ENCODE measurements at places on chromosomes 3 and 15.

- peak; percentile 49 for DNase-seq
These were observed 421 bp downstream of the KLHL18 start for GRCh38 chr3:47283193-47283537.

DNA sequence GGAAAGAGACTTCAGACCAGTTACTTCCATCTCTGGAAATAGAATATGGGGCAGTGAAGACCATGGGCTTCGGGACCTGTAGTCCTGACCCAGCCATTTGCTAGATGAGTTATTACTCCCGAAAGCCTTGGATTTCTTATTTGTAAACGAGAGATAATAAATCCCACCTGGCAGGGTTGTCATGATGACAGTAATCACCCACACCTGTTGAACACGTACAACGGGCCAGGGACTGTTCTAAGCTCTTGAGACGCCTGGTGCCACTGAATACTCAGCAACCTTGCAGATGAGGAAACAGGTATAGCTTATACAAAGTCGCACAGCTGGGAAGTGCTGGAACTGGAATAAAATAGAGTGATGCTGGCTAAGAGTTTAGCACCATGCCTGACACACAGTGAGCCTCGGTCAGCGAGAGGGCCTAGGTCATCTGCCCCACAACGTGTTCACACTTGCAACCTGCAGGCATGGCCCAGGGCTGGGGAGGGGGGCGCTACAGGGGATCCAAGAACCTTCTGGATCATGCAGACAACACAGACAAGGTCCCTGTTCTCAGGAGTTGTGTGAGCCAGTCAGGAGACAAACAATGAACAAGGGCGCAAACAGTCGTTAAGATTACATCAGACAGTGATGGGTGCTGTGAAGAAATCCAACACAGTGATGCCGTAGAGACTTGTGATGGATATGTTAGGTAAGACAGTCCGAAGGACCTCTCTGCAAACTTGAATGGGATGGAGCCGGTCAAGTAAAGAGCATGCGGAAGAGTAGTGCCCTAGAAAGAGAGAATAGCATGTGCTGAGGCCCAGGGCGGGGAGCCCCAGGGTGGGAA lies 89.2 kb downstream of the CORO2B start:
- no peak for DNase-seq

DNA sequence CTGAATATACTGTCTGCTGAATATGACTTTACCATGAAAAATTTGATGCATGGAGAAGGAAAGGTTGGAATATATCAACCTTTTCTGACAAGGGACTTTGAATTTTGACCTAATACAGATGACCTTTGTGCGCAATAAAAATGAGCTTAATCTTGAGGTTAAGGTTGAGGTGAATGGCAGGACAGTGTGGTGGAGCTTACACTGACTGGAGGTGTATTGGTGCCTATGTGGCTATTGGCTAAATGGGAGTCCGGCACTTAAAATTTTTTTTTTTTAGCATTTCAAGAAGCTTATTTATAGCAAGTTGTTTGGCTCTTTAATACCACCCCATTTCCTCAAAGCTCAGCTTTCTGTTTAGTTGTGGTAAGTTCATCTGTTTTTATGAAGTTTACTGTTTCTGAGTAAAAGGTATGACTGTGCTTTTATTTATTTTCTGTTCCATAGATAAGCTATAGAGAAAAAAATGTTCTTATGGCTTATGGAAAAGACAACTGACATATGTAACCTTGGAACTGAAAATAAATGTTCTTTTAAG lies 15.2 kb downstream of the CDIN1 start:
- DNase-seq, result no peak

DNA sequence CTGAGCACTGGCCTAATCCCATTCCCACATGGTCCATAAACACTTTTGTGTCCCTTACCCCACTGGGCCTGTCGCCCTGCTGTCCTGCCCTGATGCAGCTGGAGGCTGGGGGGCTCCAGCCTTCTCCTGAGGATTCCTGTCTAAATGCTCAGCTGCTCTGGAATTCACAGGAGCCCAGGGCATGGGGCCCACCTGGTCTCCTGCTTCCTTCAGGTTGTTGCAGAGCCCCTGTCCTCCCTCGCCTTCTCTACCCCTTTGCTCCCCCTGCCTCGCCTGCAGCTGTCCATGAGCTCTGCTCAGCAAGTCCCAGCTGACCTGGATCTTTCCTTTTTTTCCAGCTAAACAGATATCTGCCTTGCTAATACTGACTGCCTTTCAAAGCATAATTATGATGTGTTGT lies 286.9 kb downstream of the XXYLT1 start:
- no peak for DNase-seq

DNA sequence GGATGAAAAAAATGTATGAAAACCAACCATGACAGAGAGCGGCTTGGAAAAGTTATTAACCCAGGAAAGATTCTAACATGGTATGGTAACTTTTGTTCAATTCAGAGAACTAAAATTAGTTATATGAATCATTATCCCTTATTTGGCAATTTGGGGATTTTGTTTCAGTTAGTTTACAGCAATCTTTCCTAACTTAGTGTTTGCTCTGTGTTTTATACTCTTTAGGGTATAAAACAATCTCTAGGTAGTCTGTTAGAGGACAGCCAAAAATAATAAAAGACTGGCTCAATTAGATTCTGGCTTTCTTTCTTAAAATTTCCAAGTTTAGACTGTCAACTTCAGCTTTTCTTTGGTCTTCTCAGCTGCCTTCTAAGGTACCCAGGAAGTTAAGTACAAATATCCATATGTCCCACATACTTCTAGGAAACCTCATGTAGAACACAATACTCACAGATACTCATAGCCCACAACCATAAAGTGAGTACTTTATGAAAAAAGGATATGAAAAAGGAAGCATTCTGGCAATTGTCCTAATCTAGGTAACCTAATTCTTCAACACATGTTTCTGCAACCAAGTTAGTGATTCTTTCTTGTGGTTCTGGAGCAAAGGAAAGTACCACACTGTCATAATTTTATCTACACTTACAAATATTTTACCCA lies 849.3 kb downstream of the ROBO1 start:
- DNase-seq, result no peak

- no peak for DNase-seq
These were observed 22.8 kb upstream of the RPL29 start for GRCh38 chr3:52018319-52019000.

- DNase-seq, result peak; percentile 15
These were observed 74.2 kb upstream of the SATB1 start for GRCh38 chr3:18499301-18499700.

DNA sequence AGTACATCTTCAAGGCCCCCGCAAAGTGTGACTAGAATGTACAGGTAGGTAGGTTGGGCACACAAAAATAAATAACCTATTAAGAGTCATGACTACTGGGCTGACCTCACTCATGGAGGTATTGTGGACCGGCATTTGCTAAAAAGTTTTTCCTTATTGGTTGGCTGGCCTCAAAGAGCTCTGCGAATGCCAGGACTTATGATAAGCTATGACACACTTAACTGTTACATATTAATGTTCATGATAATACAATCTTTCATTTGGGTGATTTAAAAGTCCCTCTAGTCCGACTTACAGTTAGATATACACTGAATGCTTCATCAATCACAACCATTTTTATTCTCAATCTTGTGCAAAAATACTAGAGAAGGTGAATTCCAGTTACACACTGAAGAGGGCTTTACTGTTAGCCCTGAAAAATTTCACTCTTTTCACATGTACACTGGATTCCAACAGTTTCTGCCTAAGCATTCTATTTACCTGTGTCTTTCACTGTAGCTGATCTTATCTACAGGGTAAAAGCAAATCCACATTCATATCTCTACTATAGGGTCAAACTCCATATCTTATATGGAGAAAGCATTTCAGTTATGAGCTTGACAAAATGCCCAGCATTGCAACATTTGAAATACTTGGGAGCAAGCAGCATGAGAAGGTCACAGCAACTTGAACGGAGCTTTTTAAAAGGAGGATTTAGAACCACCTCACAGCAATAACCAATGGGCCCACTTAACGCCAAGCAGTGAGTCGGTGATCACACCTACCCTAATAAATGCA lies 329.1 kb downstream of the FOXP1 start:
- no peak for DNase-seq

DNA sequence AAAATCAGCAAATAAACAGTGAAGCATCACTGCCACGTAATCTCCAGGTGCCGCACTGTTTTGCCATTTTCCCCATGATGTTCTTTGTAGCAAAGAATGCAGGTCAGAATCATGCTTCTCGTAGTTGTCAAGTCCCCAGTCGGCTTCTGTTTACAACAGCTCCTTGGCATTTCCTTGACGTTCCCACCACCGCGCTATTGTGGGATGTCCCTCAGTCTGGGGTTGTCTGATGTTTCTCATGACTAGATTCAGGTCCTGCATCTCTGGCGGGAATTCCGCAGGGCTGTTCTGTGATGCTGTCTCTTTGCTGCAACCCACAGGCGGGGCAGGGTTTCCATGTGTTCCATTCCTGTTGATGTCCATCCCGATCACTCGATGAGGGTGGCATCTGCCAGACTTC lies 117.9 kb upstream of the SMAD3 start:
- no peak for DNase-seq

All from activated CD4-positive, alpha-beta T cell treated with anti-CD3 and anti-CD28 coated beads for 36 hours (primary cell).